ENCODE measurements at places on chromosomes 1 and 21. TPM values are rescaled to one million over a fixed set of nuclear protein-coding genes. Genes with fewer than 3 reads are reported as not detected.

The TIAM1 gene
- total RNA-seq: 10.6 TPM

DNA sequence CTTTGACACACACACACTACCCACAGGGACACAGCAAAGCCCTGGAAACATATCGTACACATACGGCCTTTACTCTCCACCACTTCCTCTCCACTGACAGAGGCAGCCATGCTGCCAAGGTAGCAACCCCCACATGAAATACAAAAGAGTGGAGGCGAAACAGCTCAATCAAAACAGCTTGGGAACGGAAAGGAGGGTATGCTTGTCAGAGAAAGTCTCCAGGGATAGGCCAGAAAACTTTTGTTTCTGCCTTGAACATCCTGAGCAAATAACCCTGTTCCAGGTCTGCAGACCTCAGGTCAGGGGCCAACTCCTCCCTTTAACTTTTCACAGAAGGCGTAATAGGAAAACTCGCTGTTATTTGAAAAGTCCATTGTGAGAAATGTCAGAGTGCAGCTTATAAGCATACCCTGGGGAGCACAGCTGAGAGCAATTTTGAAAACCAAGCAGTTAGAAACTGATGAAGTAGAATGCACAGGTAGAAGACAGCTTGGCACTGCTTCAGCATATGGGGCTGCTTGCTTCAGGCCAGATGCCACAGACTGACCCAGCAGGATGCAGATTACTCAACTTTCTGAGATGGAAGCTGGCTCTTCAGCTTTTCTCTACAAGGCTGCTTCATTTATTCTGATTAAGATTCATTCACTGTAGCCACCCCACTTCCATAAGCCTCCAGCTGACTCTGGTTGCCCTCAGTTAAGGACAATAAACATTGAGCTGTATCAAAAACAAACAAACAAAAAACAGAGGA, 18.0 kb downstream of the KIAA0319L start:
- no peaks in the 10 kb centered on the region for H3K27me3 ChIP-seq
- no peak overlapping the region for H3K4me3 ChIP-seq
- no peaks in the 10 kb centered on the region for H3K36me3 ChIP-seq
- no peak for DNase-seq
- no peaks in the 10 kb centered on the region for H3K4me1 ChIP-seq

GRCh38 chr1:218611916-218612585, 266.9 kb downstream of the TGFB2 start:
- H3K36me3 ChIP-seq: no peaks in the 10 kb centered on the region
- no peak overlapping the region for H3K27ac ChIP-seq
- no peaks in the 10 kb centered on the region for H3K27me3 ChIP-seq
- no peak for DNase-seq
- H3K4me1 ChIP-seq: no peaks in the 10 kb centered on the region
- no peak overlapping the region for H3K4me3 ChIP-seq

- no peak overlapping the region for H3K4me3 ChIP-seq
- H3K36me3 ChIP-seq: no peaks in the 10 kb centered on the region
- DNase-seq: no peak
- no peaks in the 10 kb centered on the region for H3K27me3 ChIP-seq
- H3K4me1 ChIP-seq: no peaks in the 10 kb centered on the region
Observed at GRCh38 chr1:11598461-11598860, 55.8 kb downstream of the FBXO2 start.

GRCh38 chr1:101605878-101606277, 369.1 kb downstream of the S1PR1 start:
- no peak for DNase-seq
- no peak overlapping the region for H3K27ac ChIP-seq
- H3K27me3 ChIP-seq: no peaks in the 10 kb centered on the region
- no peak overlapping the region for H3K4me3 ChIP-seq
- H3K4me1 ChIP-seq: no peaks in the 10 kb centered on the region

The OR6K3 gene
- not detected for total RNA-seq

- H3K4me1 ChIP-seq: no peaks in the 10 kb centered on the region
- DNase-seq: no peak
- H3K4me3 ChIP-seq: no peak overlapping the region
- no peaks in the 10 kb centered on the region for H3K27me3 ChIP-seq
- H3K36me3 ChIP-seq: no peaks in the 10 kb centered on the region
Observed at GRCh38 chr21:30818837-30819610, 6.0 kb upstream of the KRTAP8-1 start.

The CADM3 gene
- total RNA-seq: 22.6 TPM

- H3K36me3 ChIP-seq: no peaks in the 10 kb centered on the region
- no peaks in the 10 kb centered on the region for H3K4me1 ChIP-seq
- H3K27me3 ChIP-seq: no peaks in the 10 kb centered on the region
- no peak overlapping the region for H3K4me3 ChIP-seq
- no peak for DNase-seq
Observed at GRCh38 chr1:186738926-186739325, 58.7 kb upstream of the PTGS2 start.

GRCh38 chr1:169059421-169059820, 47.1 kb upstream of the ATP1B1 start:
- H3K27ac ChIP-seq: peak overlapping the region; percentile 43
- H3K4me1 ChIP-seq: no peaks in the 10 kb centered on the region
- no peaks in the 10 kb centered on the region for H3K36me3 ChIP-seq
- no peak overlapping the region for H3K4me3 ChIP-seq
- no peak for DNase-seq

DNA sequence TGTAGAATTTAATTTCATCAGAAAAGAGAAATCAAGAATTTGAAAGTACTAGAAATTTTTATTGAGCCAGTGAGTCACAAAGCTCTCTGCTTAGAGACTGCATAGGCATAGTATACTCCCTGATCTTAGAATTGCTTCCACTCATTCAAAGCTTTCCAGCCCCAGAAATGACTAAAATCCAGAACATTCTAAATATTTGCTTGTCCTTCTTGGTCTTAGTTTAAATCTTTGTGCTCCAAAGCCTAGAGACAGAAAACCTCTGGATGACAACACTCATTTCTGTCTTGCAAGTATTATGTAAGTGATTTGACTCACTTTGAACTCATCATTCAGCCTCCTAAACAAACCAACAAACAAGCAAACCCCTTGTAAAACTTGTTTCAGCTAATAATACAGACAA, 74.2 kb downstream of the PTPRC start:
- H3K27ac ChIP-seq: no peak overlapping the region
- no peaks in the 10 kb centered on the region for H3K36me3 ChIP-seq
- no peaks in the 10 kb centered on the region for H3K27me3 ChIP-seq
- no peak overlapping the region for H3K4me3 ChIP-seq
- no peaks in the 10 kb centered on the region for H3K4me1 ChIP-seq

The LIN28A gene
- total RNA-seq: not detected

- H3K27ac ChIP-seq: no peak overlapping the region
- DNase-seq: no peak
- no peaks in the 10 kb centered on the region for H3K27me3 ChIP-seq
- H3K36me3 ChIP-seq: no peaks in the 10 kb centered on the region
- H3K4me3 ChIP-seq: no peak overlapping the region
Observed at GRCh38 chr1:197600751-197601150, 174.5 kb downstream of the DENND1B start.

- H3K36me3 ChIP-seq: no peaks in the 10 kb centered on the region
- no peaks in the 10 kb centered on the region for H3K27me3 ChIP-seq
- no peak for DNase-seq
- H3K4me1 ChIP-seq: no peaks in the 10 kb centered on the region
- H3K4me3 ChIP-seq: no peak overlapping the region
Observed at GRCh38 chr1:159823406-159823805, 3.3 kb upstream of the SLAMF8 start.

- no peak overlapping the region for H3K27ac ChIP-seq
- no peak overlapping the region for H3K4me3 ChIP-seq
- H3K27me3 ChIP-seq: no peaks in the 10 kb centered on the region
- H3K4me1 ChIP-seq: no peaks in the 10 kb centered on the region
Observed at GRCh38 chr21:46504666-46505065, 46.0 kb downstream of the DIP2A start.

DNA sequence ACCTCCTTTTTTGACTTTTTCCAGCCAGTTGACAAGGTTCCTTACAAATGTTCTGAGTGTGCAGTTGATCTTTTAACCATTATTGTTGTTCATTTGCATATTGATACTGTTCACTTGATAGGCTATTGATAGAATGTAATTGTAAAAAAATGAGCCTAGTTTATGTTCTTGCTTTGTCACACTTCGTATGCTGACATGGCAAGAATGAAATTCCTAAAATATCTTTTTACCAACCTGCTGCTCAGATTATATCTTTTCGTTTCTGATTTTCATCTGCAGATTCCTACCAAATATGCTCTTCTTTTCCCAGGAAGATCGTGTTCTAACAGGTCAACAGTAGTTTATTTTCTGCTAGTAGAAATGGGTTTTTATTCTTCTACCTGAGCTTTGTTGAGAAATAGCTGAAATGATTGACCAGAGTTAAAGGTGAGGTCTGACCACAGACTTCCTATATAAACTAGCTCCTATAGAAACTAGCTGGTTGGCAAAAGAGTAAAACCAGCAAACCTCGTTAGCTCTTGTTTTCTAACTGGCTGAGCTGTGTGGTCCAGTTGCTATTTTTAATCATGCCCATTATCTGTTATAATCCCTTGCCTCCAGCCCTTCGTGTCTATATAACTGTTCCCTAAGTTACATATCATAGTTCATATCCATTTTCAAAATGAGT, 174.8 kb downstream of the HS2ST1 start:
- no peak overlapping the region for H3K27ac ChIP-seq
- DNase-seq: no peak

The CYP2J2 gene
- total RNA-seq: 12.8 TPM

The HRNR gene
- total RNA-seq: not detected

GRCh38 chr21:26846036-26846931, 1.1 kb upstream of the ADAMTS1 start:
- H3K27me3 ChIP-seq: no peaks in the 10 kb centered on the region
- peak overlapping the region; percentile 83 for H3K4me3 ChIP-seq
- H3K27ac ChIP-seq: peak overlapping the region; percentile 85
- peak; percentile 71 for DNase-seq
- no peaks in the 10 kb centered on the region for H3K36me3 ChIP-seq

GRCh38 chr1:213790565-213790964, 197.2 kb upstream of the PROX1 start:
- no peaks in the 10 kb centered on the region for H3K36me3 ChIP-seq
- no peaks in the 10 kb centered on the region for H3K4me1 ChIP-seq
- no peak overlapping the region for H3K27ac ChIP-seq
- no peak for DNase-seq

- H3K36me3 ChIP-seq: no peaks in the 10 kb centered on the region
- no peak for DNase-seq
- no peak overlapping the region for H3K4me3 ChIP-seq
- H3K4me1 ChIP-seq: no peaks in the 10 kb centered on the region
- no peak overlapping the region for H3K27ac ChIP-seq
Observed at GRCh38 chr1:8992936-8993687, 33.1 kb downstream of the SLC2A7 start.

DNA sequence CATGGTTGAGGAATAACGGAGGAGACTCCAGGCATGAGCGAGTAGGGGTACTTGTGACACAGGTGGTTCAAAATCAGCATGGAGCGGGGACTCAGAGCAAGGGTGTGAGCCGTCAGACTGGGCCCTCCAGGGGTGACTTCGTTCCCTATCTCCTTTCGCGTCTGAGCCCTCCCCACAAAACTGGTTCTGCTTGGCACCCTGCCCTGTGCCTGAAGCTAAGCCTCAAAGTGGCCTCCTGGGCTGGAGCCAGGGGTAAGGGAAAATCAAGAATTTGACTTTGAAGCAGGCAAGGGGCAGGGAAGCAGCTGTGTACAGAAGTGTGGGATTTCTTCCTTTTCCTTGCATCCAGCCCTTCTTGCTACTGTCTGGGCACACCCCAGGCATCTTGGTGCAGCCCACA, 331.5 kb upstream of the AJAP1 start:
- H3K27ac ChIP-seq: no peak overlapping the region
- H3K4me1 ChIP-seq: no peaks in the 10 kb centered on the region
- no peak overlapping the region for H3K4me3 ChIP-seq
- H3K36me3 ChIP-seq: no peaks in the 10 kb centered on the region

The PGBD5 gene
- total RNA-seq: 0.98 TPM
